ENCODE measurements at places on chromosomes 7 and 10.

GRCh38 chr7:148883266-148884048, 634 bp downstream of the EZH2 start:
- peak; percentile 19 for DNase-seq

DNA sequence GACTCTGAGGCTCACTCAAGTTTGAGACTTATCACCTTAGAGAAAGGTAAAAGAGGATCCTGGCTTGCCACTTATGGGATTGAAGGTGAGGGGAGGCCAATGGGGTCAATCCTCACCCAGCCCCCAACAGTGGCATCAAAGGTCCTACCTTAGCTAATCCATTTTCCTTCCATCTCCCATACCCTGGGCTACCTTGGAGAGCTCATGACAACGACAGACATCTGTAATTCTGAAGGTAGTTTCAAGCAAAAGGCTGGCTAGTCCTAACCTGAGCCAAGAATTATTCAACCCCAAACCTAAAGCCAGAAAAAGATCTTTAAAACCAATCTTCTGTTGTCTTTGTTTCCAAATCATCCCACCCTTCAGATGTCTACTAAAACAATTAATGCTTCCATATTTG, 179.2 kb upstream of the GHITM start:
- DNase-seq = no peak

- no peak for DNase-seq
These were observed 41.7 kb upstream of the TOMM7 start for GRCh38 chr7:22864301-22864700.

GRCh38 chr10:101346177-101346576, 7.8 kb upstream of the BTRC start:
- DNase-seq = no peak

DNA sequence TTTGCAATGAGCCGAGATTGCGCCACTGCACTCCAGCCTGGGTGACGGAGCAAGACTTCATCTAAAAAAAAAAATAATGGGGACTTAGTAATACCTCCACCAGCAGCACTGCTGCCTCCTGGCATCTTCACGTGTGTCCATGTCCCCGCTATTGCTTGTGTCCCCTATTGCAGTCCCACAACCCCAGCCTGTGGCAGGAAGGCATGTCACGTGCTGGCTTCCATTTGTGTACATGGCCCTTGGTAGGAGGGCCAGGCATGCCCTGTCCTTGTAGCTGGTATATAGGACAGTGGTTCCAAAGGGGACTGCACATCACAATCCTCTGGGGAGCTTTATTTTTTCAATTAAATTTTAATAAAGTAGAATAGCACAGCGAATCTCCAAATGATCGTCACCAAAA, 5.7 kb downstream of the ZNF783 start:
- no peak for DNase-seq

GRCh38 chr10:93991596-93992284, 2.0 kb upstream of the PLCE1 start:
- no peak for DNase-seq

Data from stimulated activated CD4-positive, alpha-beta T cell treated with anti-CD3 and anti-CD28 coated beads, TNF-alpha, amount 100 ng/mL, for 4 hours (primary cell).